ENCODE measurements at places on chromosomes 6 and 20. TPM values are rescaled to one million over a fixed set of nuclear protein-coding genes. Genes with fewer than 3 reads are reported as not detected.
A peak's percentile ranks its signal among the peaks of the same experiment; 100 is the strongest.

DNA sequence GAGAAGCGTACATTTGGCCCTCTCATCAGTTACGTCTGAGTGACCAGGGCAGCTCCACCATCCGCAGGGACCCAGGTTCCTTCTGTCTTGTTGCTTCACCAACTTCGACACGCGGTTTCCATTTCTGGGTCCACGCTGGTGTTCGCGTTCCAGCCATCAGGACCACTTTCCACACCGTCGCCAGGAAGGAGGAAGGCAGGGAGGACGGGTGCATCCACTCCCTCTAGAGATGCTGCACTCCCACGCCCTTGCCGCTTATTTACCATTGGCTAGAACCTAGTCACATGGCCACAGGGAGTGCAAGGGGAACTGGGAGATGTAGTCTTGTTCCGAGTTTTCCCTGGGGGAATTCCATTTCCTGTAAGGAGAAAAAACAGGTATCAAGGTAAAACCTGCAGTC, 33.2 kb upstream of the SNX9 start:
- no peak for DNase-seq

DNA sequence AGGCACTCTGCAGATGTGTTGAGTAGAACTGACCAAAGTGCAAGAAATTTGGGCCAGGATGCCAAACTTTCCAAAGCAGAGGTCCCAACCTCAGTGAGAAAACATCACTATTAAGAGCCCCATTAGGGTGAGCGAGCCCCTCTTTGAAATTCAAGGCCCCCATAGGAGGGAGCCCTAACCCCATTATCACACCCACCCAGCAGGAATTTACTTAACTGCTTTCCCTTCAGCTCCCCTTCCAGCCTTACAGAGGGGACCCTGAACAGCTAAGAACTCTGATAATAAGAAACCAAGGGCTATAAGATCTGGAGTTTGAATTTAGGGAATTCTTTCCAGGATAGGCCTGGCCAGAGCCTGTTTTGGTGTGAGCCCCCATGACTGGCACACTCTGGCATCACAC, 130.6 kb downstream of the NFATC2 start:
- DNase-seq: no peak

GRCh38 chr20:62528983-62529891, 53.4 kb upstream of the GATA5 start:
- DNase-seq: no peak

DNA sequence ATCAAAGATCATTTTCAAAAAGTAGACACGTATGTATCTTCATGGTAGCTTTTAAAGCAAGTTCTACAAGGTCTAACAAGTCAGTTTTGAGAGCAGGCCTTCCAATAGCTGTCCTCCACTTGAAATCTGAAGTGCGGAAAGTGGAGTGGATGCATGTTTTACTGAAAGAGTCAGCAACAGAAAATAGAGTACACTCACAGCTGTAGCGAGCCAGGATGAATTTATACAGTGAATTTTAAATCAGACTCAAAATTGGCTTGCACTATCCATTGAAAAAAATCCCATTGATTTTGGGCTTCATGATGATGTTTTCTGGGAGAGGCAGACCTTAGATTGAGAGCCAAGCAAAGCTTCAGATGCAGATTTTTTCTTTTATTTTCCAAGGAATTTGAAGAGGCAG, 80.6 kb downstream of the GJA10 start:
- DNase-seq: no peak

DNA sequence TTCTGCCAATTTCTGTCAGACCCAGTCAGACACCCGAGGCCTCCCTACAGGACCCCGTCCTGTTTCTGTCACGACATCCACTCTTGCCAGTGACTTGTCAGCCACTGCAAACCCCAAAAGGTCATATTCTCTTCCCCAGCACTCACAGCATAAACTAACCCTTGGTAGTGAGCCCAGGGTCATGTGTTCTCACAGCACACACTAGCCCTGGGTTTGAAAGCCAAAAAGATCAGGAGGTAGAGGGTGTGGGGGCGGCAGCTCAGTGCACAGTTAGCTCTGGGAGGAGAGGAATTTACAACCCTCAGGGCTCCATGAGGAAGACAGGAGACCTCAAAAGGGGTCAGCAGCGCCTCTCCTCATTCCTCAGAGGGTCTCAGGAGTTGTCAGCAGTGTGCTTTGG, 9.9 kb upstream of the SNX9 start:
- no peak for DNase-seq

DNA sequence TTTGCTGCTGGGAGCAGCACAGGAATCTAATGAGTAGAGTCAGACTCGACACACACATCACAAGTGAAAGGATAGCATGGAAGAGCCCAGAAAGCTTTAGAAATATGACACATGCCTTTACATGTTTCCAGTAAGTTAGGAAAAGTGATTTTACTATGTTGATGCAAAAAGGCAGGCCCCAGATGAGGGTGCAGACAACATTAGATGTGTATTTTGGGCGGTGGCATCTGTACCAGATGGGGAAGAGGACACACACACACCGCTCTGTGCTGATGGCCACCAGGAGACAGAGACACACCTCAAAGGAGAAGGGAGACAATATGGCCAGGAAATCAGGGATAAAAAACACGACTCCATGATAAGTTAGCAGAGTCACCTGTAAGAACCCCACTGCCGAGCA, 625 bp downstream of the MAS1L start:
- DNase-seq: no peak

GRCh38 chr6:30880698-30881252, 3.5 kb upstream of the DDR1 start:
- DNase-seq: no peak

DNA sequence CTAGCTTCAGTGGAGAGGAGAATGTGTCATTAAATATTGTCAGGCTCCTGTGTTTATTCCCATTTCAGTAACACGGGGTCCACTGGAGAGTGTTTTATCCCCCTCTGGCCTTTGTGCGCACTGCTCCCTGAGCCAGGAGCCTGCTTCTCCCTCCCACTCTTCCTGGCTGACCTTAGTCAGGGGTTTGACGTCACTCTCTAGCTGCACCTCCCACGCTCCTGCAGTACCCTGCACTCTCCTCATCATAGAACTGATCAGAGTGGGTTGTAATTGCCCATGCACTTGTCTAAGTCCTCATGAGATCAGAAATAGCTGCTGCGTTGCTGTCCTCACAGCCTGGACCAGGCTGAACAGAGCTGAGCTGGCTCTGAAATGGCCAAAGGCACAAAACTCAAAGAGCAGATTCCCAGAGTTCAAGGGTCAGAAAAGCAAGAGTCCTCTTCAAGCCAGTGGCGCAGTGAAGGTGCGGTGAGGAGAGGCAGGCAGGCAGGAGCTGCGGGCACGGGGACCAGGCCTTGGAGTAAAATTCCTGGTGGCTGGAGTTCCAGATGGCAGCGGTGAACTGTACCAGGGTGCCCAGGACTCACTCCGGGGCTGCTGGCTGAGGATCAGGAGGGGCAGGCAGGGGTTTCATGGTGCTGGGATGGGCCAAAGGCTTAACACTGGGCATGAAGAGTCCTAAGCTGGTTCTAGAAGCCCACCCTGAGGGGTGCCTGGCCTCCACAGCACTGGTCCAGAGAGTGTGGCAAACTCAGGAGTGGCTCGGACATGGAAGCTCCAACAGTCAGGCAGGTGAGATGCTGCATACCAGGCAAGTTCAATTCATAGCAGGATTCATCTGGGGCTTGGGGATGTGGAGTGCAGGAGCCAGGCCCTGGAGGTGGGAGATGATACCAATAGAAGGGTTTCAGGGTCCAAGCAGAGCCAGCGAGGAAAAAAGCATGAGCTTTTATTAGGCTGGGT, 170.9 kb downstream of the SCP2D1 start:
- DNase-seq: no peak

GRCh38 chr6:53510746-53511145, 34.2 kb downstream of the GCLC start:
- no peak for DNase-seq

- DNase-seq: no peak
Measured at GRCh38 chr6:123808556-123808955, 4.9 kb downstream of the NKAIN2 start.

DNA sequence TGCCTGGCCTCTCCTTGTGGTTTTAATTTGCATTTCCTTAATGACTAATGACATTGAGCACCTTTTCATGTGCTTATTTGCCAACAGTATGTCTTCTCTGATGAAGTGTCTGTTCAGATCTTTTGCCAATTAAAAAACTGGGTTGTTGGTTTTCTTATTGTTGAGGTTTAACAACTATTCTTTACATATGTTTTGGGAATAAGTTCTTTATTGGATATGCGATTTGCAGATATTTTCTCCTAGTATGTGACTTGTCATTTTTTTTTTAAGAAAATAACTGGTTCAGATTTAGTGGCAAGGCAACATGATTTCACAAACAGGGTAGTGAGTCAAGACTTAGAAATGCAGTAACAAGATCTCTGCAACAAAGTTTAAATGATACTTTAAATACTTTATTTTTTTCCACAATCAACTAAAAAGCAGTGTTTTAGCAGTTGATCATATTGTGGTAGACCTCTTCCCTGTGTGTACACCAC, 67.8 kb downstream of the TIAM2 start:
- DNase-seq: no peak

DNA sequence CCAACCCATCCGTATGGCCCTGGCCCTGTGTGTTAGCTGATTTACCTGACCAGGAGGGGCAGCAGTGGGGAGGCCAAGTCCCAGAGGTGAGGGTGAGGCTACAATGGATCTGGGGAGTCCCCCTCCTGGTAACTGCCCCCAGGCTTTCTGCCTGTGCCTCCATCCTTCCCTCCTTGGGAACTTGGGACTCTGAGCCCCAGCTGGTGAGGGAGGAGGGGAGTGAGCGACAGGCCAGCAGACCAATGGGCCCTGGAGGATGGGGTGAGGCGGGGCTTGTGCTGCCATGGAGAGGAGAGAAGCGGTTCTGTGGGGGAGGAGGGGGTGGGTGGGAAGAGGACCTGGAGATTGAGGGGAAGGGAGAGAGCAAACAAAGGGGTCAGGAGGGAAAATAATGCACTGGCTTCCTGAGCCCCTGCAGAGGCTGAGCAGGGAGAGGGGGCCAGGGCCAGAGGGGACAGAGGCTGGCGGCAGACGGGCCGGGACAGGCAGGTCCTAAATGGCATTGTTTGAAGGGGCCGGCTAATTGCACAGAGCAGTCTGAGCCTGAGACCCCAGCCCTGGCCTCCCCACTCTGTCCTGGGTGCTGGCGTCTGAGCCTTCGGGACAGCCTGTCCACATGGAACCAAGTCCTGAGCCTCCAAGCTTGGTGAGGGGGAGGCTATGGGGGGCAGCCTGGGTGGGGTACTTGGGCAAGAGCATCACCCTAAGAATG, 17.5 kb downstream of the DNMT3B start:
- DNase-seq: no peak

DNA sequence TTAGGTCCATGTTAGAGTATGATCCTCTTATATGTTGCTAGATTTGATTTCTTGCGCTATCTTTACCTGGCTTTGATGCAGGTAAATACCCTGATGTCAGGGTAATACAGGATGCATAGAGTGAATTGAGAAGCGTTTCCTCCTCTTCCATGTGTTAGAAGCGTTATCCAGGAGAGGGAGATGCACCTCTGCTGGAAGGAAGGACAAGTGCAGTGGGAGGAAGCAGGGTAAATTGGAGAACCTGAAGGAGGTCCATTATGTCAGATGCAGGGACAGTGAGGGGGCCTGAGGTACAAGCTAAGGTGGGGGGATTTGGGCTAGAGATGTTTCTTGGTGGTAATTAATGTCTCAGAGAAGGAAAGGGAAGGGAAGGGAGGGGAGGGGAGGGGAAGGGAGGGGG, 7.7 kb downstream of the SHLD1 start:
- DNase-seq: no peak

DNA sequence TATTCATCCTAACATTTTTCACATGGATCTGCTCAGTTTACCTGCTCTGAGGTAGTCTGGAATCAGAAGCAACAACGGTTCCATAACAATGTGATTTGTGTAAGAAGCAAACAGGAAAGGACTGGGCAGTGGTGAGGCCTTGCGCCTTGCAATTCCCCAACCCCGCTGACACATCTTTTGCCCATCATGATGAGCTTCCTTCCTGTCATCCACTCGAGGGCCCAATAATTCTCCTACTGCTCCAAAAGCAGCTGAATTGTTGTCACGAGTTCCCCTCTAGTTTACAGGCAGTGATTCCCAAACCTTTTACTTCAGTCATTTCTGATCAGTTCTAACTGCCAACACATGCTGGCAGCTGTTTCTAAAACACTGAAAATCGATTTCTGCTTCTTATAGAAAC, 22.9 kb downstream of the STX7 start:
- DNase-seq: no peak

GRCh38 chr6:123636282-123636681, 468 bp downstream of the TRDN start:
- DNase-seq: no peak

GRCh38 chr6:106056060-106056745, 29.9 kb upstream of the PRDM1 start:
- DNase-seq: no peak

DNA sequence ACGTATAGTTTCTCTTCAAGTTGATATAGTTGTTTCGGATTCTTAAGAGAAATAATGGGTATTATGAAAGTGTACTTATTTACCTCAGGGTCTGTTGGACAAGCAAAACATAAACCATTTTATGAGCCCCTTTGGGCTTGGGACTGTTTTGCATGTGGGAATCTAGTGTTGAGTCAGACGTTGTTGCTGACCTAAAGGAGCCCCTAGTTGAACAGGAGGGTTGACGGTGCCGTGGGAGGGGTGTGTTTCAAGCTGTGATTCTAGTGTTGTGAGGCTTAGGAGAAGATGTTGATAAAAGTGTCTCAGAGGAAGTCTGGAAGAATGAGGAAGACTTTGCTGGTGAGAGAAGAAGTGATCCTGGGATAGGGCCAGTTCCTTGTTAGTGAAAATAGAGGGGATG, 140.0 kb downstream of the ARID1B start:
- DNase-seq: no peak

- peak; percentile 88 for DNase-seq
Measured at GRCh38 chr20:62064770-62065673, 659 bp downstream of the TAF4 start.

GRCh38 chr20:23161968-23162696, 76.0 kb upstream of the CD93 start:
- DNase-seq: peak; percentile 90

GRCh38 chr6:91106083-91106482, 519.2 kb upstream of the MAP3K7 start:
- no peak for DNase-seq

- DNase-seq: no peak
Measured at GRCh38 chr6:57177545-57178265, 5.6 kb downstream of the BAG2 start.

C6orf141 gene
- polyA plus RNA-seq: not detected

PLAGL2 gene
- polyA plus RNA-seq: 2.2 TPM

MLIP gene
- polyA plus RNA-seq: 0.10 TPM

PLCB1 gene
- polyA plus RNA-seq: 1.0 TPM

CST2 gene
- 0.50 TPM for polyA plus RNA-seq

PSORS1C2 gene
- not detected for polyA plus RNA-seq

TFAP2D gene
- polyA plus RNA-seq: not detected

SLC24A3 gene
- polyA plus RNA-seq: 0.58 TPM

CD109 gene
- polyA plus RNA-seq: 0.45 TPM

BMP6 gene
- 0.80 TPM for polyA plus RNA-seq

MCHR2 gene
- not detected for polyA plus RNA-seq

HLA-DRB5 gene
- polyA plus RNA-seq: 3.5 TPM

PMEPA1 gene
- polyA plus RNA-seq: 4.8 TPM

Data from spleen (tissue), 13 donors.